ENCODE measurements at places on chromosomes 2 and 18. TPM values are rescaled to one million over a fixed set of nuclear protein-coding genes. Genes with fewer than 3 reads are reported as not detected.

TMEM163 gene
- 0.14 TPM for total RNA-seq

RSAD2 gene
- 11.3 TPM for total RNA-seq

AGXT gene
- not detected for total RNA-seq

UGT1A4 gene
- total RNA-seq, result not detected

FAP gene
- 37.6 TPM for total RNA-seq

- no peak for DNase-seq
Measured at GRCh38 chr18:42165922-42166513, 211.0 kb downstream of the PIK3C3 start.

GRCh38 chr18:30328839-30329238 is 713.7 kb downstream of the DSC3 start:
- DNase-seq, result no peak

GRCh38 chr2:179664972-179665812 is 196.2 kb downstream of the ZNF385B start:
- DNase-seq, result no peak

GRCh38 chr18:6639305-6639704 is 90.2 kb upstream of the ARHGAP28 start:
- no peak for DNase-seq

DNA sequence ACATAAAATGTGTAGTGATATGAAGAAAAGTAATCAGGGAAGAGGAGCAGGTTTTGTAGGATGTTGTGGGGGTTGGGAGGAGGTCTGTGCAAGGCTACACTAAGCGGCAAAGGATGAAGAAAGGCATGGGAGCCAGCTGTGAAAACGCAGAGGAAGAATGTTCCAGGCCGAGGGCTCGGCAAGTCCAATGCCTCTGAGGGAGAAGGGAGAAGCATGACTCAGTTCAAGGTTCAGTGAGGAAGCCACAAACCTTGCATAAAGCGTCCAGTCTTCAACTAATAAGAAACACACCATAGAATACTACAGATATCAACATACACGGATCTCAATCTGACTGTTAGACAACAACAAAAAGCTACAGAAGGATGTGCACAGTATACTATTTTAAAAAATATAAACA is 16.2 kb downstream of the EPB41L3 start:
- no peak for DNase-seq

DNA sequence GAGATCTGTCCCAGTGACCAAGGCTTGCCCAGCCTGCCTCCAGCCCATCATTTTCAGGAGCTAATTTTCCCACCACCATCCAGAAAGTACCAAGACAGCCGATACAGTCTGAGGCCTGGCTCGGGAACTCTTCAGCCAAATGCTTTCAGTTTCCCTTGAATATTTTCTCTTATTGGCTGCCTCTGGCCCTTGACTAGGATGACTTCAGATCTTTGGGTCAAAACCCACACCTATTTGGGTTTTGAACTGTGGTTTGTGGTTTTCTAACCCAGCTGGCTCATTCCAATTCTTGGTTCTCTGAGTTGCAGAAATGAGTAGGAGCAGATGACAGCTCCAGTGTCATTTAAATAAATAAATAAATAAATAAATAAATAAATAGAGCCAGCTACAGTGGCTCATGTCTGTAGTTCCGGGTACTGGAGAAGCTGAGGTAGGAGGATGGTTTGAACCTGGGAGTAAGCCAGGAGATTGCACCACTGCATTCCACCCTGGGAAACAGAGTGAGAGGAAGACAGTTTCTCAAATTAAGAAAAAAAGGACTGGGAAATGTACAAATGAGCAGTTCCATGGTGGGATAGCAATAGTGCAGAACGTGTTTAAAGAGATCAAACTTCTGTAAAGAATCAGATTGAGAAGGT is 465.0 kb upstream of the SOX11 start:
- DNase-seq, result no peak

GRCh38 chr18:13989199-13989598 is 73.9 kb upstream of the MC2R start:
- DNase-seq, result no peak

- no peak for DNase-seq
Measured at GRCh38 chr2:8609357-8609811, 72.5 kb upstream of the ID2 start.

DNA sequence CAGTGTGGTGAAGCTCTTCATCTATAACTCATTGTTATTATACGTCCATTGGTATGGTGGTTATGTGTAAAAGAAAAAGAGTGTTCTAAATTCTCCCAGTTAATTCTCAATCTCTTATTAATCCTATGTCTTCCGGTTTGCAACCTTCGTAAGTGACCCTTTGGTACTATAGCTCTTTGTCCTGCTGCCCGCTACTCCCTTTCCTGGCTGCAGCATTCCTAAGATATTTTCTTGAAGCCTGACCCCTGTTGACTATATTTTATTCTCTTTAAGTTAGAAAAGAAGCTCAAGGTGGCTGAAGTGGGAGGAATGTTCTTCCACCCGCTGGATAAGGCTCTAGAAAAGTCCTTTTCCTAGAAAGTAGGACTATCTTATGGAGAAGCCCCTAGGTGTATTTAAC is 684.8 kb downstream of the SOCS6 start:
- DNase-seq, result no peak

GRCh38 chr2:237059155-237059875 is 26.4 kb upstream of the COPS8 start:
- no peak for DNase-seq

DNA sequence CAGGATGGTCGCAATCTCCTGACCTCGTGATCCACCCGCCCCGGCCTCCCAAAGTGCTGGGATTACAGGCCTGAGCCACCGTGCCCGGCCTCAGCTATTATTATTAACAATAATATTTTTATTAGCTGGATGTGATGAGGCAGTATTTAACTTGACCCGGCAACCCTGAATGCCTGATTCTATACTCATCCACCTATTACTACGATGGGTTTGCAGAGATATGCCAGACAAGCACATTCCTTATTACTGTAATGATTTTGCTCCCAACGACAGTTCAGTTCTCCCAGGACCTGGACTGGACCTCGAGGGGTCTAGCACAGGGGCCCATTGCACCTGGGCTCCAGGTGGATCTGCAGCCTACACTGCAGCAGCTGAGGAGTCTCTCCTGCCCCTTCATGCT is 32.6 kb downstream of the BMP10 start:
- DNase-seq, result no peak

All from thoracic aorta (tissue), 2 donors.